ENCODE measurements at places on chromosomes 12 and 14. TPM values are rescaled to one million over a fixed set of nuclear protein-coding genes. Genes with fewer than 3 reads are reported as not detected.

Gene PPP4R4
- 9.0 TPM for polyA plus RNA-seq

- no peak overlapping the region for H3K27ac ChIP-seq
- peaks cover 19% of the 10 kb centered on the region for H3K4me1 ChIP-seq
- no peak overlapping the region for H3K4me3 ChIP-seq
- DNase-seq = no peak
- no peaks in the 10 kb centered on the region for H3K27me3 ChIP-seq
- H3K36me3 ChIP-seq = no peaks in the 10 kb centered on the region
Observed at GRCh38 chr12:105428793-105429395, 98.4 kb downstream of the C12orf75 start.

Gene MAP3K9
- 7.2 TPM for polyA plus RNA-seq

GRCh38 chr14:99612071-99612737 lies 8.2 kb upstream of the CCDC85C start:
- H3K4me1 ChIP-seq = peaks cover 26% of the 10 kb centered on the region
- no peaks in the 10 kb centered on the region for H3K27me3 ChIP-seq
- no peak overlapping the region for H3K4me3 ChIP-seq
- H3K36me3 ChIP-seq = no peaks in the 10 kb centered on the region
- H3K27ac ChIP-seq = peak overlapping the region; percentile 85

GRCh38 chr14:25521616-25522015 lies 471.7 kb upstream of the STXBP6 start:
- H3K4me1 ChIP-seq = no peaks in the 10 kb centered on the region
- H3K27ac ChIP-seq = no peak overlapping the region
- no peak for DNase-seq
- no peak overlapping the region for H3K4me3 ChIP-seq

DNA sequence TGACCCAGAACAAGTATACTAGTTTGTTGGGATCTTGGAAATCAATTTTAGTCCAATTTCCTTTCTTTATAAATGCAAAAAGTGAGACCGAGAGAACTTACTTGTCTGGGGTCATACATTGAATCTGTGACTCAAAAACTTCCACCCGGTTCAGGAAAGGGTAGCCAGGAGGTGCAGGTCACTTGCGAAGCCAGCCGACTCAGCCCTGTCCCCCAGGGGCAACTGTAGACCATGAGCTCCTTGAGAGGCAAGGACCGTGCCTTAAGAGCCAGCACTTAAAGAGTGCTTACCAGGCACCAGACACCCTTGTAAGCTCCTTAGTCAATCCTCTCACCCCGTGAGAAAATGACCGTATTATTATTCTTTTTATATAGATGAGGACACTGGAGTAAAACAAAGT lies 505 bp upstream of the BCDIN3D start:
- peak overlapping the region; percentile 89 for H3K4me3 ChIP-seq
- peak overlapping the region; percentile 95 for H3K27ac ChIP-seq
- H3K27me3 ChIP-seq = no peaks in the 10 kb centered on the region

Gene CLEC14A
- polyA plus RNA-seq = not detected

DNA sequence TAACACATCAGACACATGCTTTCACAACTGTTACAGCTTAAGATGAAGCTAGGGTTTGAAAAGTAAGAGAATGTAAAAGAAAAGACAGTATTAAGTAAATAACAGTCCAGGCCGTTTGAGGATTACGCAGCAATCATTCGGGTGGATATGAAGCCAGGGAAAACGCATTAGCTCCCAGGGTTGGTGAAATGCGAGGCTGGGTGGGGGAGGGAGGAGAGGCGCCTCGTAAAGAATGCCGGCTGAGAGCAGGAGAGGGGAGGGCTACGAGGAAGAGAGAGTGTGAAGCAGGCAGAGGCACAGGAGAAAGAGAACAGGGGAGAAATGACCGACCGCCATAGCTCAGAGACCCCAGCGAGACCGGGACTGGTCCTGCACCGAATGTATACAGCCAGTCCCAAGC lies 73.0 kb downstream of the IQSEC3 start:
- no peak overlapping the region for H3K4me3 ChIP-seq
- no peak overlapping the region for H3K27ac ChIP-seq

Gene TTC9
- 0.50 TPM for polyA plus RNA-seq
